ENCODE measurements at places on chromosomes 6 and 20.

GRCh38 chr6:33742837-33743236 lies 3.9 kb downstream of the IP6K3 start:
- no peak for DNase-seq

DNA sequence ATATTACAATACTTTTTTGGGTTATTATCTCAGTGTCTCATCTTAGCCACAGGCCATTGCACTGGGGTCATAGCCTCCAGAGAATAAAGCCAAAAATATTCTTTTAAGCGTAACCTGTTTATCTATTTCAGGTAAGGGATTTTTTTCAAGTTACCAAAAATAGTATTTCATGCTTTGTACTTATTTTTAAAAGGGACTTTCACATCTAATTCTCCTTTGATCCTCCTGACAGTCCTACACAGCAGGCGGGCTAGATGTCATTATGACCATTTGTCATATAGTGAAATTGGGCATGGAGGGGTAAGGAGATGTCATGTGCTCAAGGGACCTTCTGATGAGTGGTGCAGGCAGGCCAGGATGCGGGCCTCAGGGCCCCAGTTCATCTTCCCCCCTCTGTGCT lies 68.9 kb downstream of the TBC1D7 start:
- no peak for DNase-seq

GRCh38 chr6:17725083-17725482 lies 18.4 kb upstream of the NUP153 start:
- DNase-seq = no peak

GRCh38 chr20:19583532-19584175 lies 174.4 kb upstream of the RIN2 start:
- peak; percentile 18 for DNase-seq

GRCh38 chr20:48148020-48148419 lies 362.7 kb upstream of the SULF2 start:
- DNase-seq = no peak

GRCh38 chr6:134821928-134822864 lies 127.7 kb downstream of the ALDH8A1 start:
- no peak for DNase-seq

DNA sequence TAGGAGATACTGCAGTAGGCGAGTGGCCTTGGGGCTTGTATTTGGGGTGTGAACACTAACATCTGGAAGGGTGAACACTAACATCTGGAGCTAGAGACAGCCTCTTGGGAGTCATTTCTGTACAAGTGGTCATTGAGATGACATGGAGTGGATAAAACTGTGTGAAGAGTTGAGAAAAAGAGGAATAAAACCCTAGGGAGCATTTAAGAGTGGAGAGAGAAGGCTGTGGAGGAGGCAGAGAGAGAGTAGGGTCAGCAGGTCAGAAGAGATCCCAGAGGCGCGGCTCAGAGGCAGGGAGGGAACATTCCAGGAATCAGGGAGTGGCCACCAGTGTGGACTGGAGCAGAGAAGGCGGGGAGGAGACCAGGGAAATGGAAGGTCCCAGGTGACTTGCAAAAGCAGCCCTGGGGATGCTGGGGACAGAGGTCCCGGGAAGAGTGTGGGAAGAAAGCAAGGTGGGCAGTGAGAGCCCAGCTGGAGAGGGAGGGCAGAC lies 202.0 kb upstream of the RNF24 start:
- DNase-seq = no peak

DNA sequence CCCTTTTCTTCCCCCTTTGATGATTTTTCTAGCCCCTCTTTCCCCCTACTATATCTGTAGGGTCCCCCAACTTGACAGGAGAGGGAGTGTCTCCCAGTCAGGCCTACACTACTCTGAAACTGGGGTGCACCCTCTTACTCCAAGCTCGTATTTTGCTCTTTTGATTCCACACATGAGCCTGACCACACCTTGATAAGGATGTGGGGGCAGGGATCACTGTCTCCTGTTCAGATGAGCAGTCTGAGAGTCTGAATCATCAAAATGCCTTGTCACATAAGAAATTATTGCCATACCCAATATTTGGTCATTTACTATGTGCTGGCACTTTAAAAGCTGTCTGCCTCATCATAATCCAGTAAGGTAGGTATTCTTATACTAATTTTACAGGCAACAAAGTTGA lies 15.9 kb downstream of the PNPLA1 start:
- DNase-seq = no peak

DNA sequence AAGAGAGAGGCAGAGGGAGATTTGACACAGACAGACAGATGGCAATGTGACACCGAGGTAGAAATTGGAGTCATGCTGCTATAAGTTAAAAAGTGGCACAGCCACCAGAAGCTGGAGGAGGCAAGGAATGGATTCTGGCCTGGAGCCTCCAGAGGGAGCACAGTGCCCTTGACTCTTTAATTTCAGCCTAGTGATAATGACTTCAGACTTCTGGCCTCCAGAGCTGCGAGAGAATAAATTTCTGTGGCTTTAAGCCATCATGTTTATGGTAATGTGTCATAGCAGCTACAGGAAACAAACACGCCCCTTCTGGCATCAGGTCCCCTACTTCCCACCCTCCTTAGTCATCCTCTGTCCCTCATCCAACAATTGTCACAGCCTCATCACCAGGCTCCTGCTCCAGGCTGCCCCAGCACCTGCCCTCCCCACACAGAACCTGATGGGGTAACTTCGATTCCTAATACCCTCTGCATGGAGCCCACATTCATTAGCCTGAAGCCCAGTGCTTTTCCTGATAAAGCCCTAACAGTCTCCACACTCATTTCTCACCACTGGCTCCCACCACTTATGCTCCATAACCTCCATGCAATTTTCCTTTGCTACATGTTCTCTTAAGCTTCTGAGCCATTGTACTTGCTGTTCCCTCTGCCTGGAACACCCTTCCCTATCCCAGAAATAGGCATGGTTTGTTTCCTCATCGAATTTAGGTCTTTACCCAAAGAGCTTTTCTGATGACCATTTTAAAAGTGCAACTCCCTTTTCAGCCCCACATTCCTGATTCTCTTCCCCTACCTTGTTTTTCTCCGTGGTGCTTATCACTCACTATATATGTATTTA lies 69.7 kb upstream of the TOX2 start:
- DNase-seq = no peak

- DNase-seq = no peak
Observed at GRCh38 chr6:42482174-42482573, 30.4 kb upstream of the TRERF1 start.

- DNase-seq = no peak
Observed at GRCh38 chr6:410555-411395, 19.2 kb downstream of the IRF4 start.

GRCh38 chr6:158042245-158042798 lies 60.7 kb downstream of the SYNJ2 start:
- no peak for DNase-seq

DNA sequence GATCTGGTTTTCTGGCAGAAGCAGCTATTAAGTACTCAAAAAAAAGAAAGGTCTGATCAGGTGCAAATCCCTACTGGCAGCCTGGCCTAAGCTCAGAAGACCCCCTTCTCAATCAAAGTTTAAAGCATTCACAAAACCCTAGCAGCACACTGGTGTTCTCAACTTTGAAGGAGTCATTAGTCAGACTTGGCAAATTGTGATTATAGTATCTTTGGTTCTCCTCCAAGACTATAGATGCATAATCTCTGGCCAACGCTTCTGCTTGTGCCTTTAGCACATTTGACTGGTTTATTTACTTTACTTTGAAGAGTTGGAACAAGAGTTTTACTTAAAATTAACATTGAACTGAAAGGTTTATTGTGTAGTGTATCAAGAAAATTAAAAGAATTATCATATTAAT lies 248.9 kb downstream of the PTPRK start:
- no peak for DNase-seq

DNA sequence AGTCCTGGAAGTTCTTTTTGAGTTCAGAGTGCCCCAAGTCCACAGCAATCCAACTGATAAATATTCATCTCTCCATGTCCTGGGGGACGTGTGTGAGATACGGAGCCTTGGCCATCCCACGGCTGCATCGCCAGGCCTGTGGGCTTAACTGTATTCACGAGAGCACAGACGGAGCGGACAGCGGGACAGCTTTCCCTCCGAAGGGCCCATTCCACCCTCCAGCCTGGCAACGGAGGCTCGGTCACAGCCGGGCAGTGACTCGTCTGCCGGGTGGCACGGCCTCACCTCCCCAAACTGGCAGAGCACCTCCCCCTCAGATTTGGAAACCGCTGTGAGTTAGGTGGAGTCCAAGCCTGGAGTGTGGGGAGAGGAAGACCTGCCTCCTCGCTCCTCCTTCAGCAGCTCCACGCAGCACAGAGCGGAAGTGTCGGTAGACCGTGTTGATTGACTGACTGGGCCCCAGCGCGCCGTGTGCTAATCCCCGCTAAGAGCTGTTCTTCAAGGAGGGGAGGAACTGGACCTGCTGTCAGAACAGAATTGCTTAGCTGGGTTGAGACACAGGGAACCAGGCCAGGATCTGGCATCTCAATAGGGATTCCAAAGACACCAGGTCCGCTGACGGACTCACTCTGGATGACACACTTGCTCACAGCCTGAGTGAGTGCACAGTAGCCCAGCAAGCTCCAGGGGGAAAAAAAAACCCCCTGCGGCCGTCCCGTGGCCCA lies 10.9 kb downstream of the FOXF2 start:
- no peak for DNase-seq

DNA sequence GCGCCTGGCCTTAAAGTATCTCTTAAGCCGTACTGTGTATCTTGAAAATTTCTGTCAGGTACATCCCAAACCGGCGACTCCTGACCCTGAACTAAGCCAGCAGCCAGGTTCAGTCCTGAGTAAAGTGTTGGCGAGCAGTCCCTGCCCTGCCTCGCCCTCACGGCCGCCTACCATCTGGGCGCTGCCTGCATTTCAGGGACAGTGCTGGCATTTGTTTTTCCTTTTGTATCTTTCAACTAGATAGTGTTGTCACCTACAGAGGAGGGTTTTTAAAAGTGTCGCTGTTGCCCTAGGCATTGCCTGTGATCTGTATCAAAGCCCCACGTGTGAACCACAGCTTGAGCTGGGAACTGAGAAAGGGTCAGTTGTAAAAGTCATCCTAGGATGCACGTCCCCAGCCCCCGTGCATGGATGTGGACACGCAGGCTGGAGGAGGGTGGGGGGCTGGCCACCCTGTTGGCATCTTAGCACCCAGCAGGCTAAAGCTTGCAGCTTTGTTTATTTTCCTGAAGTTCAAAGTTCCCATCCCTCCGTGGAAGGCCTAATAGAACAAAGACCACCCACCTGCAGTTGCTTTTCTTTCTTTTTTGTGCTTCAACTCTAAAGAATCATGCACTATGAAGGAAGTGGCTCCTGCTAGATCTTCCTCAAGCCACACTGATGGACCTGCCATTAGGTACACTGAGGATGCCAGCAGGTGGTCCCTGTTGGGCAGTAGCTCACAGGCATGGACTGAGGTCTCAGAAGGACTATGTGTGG lies 136.8 kb downstream of the ZDHHC14 start:
- no peak for DNase-seq

DNA sequence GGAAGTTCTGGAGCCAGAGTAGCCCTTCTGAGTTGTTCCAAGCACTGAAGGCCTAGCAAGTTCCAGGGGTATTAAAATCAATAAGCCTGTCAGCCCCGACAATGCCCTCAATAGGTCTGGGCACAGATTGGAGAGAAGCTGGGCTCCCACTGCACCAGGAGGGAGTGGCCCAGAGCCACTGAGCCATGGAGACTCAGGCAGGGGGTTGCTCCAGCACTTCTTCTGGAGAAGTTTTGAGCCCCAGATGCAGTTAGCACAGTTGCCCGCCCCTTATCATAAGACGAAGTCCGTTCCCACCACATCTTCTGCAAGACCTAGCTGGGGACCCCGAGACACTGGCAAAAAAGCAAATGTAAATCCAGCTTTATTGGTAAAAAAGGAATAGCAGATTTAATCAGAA lies 13.0 kb downstream of the DEFB132 start:
- no peak for DNase-seq

DNA sequence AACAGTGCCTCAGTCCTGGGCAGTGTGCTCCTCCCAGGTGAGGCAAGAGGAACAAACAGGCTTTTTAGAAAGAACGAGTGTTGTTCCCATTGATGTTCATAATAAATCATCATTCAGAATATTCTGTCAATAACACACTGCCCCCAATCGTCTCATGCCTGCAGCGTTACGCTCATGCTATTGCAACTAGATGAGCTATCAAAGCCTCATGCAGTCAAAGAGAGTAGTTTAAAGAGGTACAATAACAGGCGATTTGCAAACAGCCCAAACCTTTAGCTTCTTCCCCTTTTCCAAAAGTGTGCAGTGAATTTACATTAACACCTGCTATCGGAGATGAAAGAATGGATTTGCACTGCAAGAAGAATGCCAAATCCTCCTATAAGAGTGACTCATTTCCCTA lies 1164.7 kb upstream of the MAP3K7 start:
- DNase-seq = no peak

DNA sequence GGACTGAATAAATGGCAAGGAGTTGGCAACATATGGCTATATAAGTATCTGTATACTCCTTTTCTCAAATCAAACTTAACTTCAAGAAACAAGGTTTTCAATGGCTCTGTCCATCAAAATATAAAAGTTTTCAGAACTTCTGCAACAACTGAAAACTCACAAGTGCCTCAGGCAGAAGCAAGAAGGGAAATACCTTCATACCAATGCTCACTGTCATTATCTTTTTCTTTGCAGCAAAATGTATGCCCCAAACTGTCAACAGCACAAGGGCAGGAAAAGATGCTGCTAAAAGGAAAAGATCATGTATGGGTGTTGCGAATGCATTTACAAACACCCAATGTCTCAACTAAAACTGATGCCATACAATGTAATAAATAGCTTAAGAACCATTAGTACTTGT lies 45.9 kb downstream of the PTPRK start:
- no peak for DNase-seq

All from stimulated activated CD4-positive, alpha-beta T cell treated with anti-CD3 and anti-CD28 coated beads, Interleukin-4, amount 100 ng/mL, for 1 hour (primary cell).